ENCODE measurements at places on chromosomes 7 and 10.
A peak's percentile ranks its signal among the peaks of the same experiment; 100 is the strongest.

DNA sequence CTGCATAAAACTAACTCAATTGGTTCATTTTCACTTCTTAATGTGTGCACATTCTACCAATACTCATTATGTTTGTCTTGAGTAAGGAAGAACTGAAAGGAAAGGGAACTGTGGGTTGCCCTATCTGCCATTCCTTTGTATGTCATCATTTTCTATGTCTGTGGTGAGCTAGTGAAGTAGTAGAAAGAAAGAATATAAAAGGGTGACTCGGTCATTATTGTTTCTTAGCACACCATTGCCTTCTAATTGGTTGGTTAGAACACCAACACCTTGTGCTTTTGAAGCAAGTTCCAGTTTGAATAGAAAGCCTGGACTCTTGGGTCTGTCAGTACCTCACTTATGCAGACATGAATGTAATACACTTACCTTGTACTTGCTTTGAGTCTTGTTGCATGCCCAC, 64.3 kb upstream of the MDFIC start:
- DNase-seq = no peak

GRCh38 chr7:19619122-19619521, 89.7 kb downstream of the POLR1F start:
- DNase-seq = peak; percentile 15

DNA sequence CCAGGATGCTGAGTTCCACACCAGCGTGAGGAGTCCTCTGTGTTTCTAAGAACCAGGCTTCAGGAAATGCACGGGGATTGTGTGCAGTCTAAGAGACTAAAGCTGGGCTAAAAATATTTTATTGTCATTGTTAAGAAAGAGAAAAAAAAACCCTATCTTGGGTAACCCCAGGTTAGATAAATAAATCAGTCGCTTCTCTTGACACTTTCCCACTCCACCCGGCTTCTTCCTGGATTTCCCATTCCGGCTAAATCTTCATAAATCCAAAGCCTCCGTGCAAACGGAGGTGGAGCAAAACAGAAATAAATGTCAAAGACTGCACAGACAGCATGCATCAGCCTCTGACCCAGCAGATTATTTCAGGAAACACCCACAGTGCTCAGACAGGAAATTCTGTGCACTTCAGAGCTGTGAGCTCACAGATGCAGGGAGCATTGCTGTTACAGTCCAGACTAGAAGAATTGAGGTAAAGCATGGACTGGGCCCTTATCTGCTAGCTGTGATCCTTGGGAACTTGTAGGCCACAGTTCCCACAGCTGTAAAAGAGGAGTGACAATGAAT, 44.8 kb upstream of the GRID1 start:
- DNase-seq = peak; percentile 85

DNA sequence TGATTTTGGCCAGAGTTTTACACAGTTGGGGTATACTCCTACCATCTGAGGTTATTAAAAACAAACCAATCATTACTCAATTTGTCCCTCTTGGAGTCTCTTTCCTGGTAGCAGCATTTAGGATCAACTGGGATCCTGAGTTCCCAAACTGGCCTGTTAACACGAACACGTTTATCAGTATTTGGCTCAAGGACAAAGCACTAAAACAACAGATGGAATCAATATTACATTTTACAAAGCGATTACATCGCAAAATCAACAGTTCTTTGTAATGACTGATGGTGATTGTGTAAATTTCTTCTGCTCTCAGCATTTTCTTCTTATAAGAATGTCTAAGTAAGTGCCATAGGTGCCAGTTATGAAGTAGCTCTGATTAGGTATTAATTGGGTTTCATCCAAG, 582.9 kb upstream of the ANKRD30A start:
- DNase-seq = no peak

DNA sequence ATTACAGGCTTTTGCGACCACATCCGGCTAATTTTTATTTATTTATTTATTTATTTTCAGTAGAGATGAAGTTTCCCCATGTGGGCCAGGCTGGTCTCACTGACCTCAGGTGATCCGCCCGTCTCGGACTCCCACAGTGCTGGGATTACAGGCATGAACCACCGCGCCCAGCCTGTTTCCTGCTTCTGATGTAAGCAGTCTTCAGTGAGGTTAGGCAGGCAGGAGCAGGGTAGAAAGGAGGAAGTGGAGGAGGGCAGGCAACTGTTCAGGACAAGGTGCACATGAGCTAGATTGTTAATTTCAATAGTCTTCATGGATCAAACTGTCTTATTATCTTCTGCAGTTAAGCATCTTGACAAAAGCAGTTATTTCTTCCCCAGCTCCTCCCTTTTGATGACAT, 605.0 kb downstream of the CCSER2 start:
- no peak for DNase-seq

DNA sequence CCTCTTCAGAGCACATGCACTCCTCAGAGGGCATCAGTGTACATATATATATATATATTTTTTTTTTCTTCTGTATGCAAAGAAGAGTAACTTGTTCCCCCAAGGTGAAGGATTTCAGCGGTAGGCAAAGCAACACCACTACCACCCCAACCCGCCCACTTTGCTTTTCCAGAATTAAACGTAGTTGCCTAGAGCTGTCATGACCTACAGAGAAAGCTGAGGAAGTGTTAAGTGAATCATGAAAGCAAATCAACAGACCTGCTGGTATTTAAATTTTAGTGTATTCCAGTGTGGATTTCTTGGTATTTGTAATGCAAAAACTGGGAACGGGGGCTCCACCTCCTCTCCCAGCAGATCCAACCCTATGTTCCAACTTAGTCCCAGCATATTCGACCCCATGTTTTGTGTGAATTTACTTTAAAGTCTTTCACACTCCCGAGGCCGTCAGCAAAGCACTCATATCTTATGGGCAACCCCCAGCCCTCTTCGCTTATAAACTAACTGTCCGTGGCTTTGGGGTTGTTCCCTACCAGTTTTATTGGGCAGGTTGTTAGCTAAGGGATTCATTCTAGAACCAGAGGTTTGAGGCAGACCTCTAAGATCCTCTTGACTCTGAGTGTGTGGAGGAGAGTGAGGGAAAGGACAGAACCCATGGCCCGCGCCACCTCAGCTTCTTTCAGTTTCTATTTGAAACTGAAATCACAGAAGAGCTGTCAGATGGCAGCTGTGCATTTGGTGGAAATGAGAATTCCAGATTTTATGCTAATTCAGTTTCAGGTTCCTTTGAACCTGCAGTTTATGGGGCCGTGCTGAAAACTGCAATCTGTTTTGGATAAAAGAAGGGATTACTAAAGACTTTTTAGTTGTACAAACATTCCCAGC, 450.2 kb upstream of the GALNT17 start:
- no peak for DNase-seq

DNA sequence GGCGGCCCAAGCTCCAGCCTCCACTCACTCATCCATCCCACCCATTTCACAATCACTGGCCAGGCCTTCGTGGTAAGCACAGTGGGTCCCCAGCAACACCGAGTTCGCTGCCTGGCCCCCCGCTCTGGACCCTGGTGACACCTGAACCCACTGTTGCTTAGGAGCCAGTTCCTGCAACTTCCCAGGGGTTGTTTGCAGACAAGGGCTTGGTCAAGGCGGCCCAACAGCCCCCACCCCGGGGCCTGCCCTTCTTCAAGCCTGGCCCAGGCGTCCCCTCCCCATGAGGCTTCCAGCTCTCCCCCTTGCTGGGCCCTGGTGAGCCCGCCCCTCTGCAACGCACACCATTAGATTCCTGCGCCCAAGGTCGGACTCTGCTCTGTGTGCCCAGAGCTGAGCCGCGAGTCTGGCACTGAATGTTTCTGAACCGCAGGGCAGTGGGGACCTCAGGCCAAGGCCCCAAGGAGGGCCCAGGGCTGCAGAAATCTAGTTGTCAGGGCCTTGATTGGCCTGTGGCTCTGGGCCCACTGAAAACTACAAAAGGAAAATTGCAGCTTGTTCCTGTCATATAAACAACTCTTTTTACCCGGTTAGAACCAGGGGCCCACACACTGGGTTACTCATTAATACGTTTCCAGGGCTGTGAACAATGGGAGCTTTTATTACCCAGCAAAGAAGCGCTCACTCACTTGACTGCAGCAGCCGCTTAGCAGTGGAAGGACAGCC, 2.1 kb upstream of the COX19 start:
- no peak for DNase-seq

GRCh38 chr7:128881458-128882125, 18.9 kb downstream of the ATP6V1F start:
- DNase-seq = no peak

DNA sequence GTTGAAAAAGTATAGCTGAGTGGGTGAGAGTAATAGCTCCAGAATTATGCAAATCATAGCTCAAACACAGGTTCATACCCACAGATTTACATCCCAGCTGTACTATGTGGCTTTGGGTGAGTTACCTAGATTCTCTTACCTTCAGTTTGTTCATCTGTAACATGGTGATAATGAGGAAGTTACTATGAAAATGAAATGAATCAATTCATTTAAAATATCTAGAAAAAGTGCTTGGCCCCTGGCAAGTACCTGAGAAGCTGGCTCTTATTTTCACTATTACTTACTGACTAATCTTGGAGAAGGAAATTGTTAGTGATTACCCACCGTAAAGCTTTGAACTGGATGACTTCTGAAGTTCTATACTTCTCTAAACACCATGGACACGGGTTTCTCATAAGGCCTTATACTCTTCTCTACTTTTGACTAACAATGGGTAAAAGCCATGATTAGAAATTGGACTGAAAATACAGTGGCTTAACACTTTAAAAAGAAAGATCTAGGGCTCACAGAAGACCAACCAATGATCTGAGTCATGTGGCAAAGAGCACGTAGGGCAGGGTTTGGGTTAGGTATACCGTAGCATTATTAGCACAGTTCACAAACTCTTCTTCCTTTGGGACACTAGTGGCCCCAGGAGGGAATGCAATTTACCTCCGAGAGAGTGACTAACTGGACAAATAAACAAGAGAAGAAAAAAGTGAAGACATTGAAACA, 149.2 kb downstream of the PLPP4 start:
- no peak for DNase-seq

DNA sequence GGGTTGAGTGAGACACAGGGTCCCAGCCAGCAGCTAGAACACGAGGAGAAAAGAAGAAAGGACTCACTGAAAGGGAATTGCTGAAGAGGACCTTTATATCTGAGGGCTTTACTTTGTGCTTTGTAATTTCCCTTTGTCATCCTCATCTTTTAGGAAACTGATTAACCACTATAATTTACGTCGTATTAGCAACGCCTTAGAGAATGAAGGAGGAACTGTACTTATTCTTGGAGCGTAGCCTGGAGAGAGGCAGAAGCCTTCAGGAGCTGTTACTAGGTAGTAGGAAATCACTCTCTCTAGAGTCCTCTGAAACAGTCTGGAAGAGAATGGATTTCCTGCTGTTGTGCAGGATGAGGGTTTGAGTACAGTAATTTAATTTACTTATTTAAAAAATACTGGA, 101.0 kb upstream of the STEAP1B start:
- no peak for DNase-seq

DNA sequence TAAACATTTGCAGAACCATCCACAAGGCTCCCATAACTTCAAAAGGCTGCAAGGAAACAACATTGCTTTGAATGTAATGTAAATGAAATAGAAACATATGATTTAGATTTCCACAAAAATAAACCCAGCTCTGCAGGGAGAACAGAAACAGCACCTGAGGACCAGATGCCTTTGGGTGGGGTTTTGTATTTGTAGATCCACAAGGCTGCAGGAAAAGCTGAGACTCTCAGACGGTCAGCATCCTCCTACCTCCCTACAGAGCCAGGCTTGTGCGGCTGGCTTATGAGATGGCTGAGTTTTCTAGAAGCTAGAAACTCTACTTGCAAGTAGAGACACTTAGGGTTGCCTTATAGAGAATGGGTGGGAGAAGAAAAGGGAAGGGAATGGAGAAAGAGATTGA, 49.8 kb downstream of the FAM107B start:
- no peak for DNase-seq

- no peak for DNase-seq
Observed at GRCh38 chr10:9294132-9294663, 1239.7 kb downstream of the GATA3 start.

GRCh38 chr10:44198780-44199097, 186.2 kb downstream of the CXCL12 start:
- DNase-seq = no peak
